NB4 (cell line): ENCODE measurements at places on chromosomes 6 and 20.
A peak's percentile ranks its signal among the peaks of the same experiment; 100 is the strongest.

DNA sequence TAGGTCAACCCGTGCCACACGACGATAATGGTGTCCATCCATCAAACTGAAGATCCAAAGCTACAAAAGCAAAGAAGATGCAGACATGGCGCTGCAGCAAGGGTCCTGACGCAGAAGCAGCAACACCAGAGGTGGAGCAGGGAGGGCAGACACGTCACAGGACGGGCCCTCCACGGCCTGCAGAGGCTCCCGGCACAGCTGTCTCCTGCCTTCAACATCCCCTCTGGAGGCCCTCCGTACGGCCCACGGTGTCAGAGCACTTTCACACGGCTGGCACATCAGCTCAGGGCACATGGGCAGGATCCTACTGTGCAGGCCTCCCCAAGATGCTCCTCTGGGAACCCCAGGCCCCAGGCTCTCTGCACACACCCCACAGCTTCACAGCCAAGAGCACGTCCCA is 37.6 kb downstream of the WDR27 start:
- no peak for DNase-seq

DNA sequence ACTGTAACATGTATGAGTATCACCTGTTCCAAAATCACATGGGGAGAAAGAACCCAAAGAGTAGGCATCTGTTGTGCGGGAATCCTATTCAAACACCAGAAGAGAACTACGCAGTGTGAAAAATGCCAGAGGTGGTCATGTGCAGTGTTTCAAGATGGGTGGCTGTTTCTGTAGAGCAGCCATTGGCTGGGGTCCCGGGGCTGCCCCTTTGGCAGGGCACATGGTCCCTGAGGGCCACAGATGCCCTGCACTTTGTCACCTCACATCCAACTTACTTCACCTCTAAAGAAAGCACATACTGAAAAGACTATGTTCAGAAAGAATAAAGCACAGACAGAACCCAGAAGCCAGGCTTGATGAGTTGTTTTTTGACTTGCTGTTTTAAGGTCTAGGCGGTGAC is 12.3 kb downstream of the MTCH1 start:
- no peak for DNase-seq

GRCh38 chr6:155303361-155303870 is 10.9 kb downstream of the TFB1M start:
- no peak for DNase-seq

- no peak for DNase-seq
Observed at GRCh38 chr6:159493898-159494585, 199.0 kb downstream of the SOD2 start.

DNA sequence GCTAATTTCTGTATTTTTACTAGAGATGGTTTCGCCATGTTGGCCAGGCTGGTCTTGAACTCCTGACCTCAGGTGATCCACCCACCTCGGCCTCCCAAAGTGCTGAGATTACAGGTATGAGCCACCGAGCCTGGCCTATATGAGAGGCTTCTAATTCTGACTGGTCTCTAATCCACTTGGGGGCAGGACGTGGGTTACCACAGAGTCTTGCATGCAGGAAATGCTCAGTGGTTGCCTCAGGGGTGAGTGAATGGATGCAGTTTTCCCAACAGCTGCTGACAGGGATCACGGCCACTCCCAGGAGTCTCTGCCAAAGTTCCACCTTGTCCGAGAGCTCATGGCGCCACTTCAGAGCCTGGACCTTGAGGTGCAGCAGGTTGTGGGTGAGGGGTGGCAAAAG is 6.4 kb upstream of the FANCE start:
- peak; percentile 54 for DNase-seq

DNA sequence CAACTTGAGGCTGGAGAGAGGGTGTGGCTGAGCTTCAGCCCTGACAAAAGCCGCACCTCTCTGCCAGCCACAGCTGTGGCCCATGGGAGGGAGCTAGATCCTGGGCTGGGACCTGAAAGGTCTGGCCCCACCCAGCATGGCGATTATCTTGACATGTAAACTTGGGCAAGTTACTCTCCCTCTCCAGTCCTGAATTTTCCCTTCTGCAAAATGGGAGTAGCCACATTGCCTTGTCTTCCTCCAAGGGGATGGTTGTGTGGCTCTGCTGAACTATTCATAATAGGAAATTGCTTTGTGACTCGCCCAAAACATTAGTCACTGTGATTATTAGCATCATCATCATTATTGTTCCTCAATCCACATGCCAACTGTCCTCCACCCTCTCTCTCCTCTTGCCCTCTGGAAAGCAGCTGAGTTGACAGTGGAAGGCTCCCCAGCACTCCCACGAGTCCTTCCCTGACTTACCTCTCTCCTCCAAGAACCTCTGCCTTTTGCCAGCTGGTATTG is 23.0 kb upstream of the RBPJL start:
- DNase-seq, result no peak

DNA sequence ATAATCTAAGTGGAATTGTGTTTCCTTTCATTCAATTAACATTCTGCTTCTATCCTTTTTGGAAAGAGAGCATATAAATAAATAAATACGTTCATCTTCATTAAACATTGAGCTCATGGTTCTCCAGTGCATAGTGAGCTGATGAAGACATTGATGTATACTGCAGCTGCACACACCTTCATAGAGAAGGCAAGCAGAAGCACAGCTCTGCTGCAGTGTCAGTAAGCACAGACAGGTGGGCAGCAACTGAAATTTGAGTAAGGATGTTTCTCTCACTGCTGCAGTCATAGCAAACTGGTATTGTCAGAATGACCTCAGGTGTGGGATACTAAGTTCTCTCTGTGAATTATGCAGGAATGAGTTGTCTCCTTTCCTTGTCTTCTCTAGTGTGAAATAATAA is 202.9 kb downstream of the DOK5 start:
- DNase-seq, result no peak

GRCh38 chr6:10633216-10633615 is 61.2 kb downstream of the C6orf52 start:
- peak; percentile 98 for DNase-seq

GRCh38 chr6:170403451-170403850 is 96.9 kb downstream of the FAM120B start:
- no peak for DNase-seq

DNA sequence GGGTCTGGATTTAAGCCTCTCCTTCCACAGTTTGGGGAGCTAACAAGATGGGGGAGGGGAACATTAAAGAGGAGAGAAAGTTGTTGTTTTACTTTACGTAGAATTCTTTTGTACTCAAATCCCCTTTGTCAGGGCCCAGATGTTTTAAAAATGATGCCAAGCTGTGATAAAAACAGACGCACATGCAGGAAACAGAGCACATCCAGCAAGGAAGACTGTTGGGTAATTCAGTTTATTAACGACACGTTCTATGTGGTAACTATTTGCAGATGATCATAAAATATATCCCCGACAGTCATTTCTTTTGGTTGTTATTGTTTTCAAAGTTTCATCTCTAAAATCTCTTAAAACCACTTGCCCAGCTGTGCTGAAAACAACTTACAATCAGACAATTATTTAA is 307.0 kb upstream of the PRDM1 start:
- no peak for DNase-seq
